ENCODE measurements at places on chromosomes 12 and 14.
A peak's percentile ranks its signal among the peaks of the same experiment; 100 is the strongest.

GRCh38 chr14:37114559-37114958 is 57.8 kb downstream of the SLC25A21 start:
- DNase-seq = no peak

DNA sequence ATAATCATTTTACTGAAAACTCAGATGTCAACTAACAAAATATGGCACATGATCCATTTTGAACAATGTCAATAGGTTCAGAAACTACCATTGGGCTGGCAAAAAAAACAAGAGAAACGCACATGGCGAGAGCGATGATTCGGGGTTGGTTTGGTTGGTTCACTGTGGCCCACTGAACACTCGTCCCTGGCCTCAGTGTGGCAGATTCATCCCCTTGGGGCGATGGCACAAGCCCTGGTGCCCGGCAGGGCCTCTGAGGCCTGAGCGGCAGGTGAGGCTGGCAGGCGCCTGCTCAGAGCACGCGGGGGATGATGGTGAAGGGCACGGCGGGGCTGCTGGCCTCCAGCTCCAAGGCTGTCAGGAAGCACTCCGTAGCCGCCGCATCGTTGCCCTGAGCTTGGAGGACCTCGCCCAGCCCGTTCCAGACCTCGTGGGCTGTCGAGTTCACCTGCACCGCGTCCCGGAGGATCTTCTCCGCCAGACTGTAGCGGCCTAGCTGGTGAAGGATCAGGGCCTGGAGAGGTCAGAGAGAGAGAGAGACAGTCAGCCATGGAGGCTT is 144.3 kb downstream of the CALM1 start:
- DNase-seq = no peak

- DNase-seq = no peak
Measured at GRCh38 chr14:99234961-99235571, 36.9 kb downstream of the BCL11B start.

DNA sequence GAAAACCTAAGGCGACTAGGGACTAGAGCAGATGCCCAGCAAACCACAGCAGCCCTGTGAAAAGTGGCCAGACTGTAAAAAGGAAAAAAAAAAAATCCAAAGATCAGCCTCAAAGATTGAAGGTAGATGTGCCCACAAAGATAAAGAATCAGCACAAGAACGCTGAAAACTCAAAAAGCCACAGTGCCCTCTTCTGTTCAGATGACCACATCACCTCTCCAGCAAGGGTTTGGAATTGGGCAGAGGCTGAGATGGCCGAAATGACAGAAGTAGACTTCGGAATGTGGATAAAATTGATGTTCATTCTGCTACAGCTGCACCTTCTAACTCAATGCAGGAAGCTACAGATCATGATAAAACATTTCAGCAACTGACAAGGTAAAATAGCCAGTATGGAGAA is 154.4 kb downstream of the GPHN start:
- no peak for DNase-seq

GRCh38 chr14:69043596-69044260 is 64.6 kb upstream of the ACTN1 start:
- peak; percentile 43 for DNase-seq

DNA sequence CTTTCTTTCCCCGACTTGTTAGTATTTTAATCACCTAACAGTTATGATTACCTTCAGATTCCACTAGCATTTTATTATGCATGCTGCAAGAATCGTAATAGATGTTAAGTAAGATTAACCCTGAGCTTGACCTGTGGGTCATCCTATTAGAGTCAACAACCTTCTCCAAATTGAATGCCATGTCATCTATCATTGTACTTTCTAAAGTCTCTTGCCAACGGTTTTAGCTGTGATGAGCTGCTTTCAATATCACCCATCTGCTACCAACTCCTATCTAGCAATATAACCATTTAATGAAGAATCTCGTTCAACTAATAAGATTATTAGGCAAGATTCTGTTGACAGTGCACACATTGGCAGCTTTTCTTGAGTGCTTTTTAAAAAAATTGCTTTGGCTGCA is 33.7 kb downstream of the DACT1 start:
- no peak for DNase-seq

GRCh38 chr12:93783832-93784231 is 106.7 kb downstream of the CRADD start:
- no peak for DNase-seq

DNA sequence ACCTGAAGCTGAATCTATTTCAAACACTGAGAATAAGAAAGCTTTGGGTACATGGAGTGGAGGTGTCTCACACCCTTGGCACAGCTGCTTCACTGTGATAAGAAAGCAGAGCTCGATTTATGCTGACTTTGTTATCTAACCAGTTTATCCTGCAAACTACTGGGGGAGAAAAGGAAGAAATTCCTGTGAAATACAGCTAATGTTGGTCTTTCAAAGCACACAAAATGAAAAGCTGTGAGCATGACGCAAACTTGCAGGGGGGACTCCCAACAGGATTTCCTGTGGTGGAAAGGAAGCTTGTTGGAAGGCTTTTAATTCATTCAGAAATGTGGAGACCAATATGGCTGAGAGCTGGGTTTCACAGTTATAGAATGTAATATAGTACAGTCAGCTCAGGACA is 53.4 kb downstream of the SRGAP1 start:
- DNase-seq = no peak
